ENCODE measurements at places on chromosomes 2 and 18.

DNA sequence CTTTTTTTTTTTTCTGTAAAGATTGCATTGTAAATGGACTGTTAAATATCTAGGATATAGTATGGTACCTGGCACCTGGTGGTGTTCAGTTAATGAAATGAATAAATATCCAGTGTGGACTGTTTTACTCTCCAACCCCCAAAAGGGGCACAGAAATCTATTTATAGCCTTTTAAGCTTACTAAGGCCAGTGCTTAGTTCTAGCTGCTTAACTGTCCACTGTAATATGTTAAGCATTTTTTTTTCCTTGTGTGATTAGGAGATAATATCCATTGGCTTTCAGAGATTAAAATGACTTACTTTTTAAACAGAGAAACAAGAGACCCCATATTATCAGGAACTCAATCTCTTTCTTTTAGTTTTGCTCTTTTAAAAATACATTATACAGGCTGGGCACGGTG is 84.4 kb downstream of the ZNF532 start:
- no peak for DNase-seq

- no peak for DNase-seq
Measured at GRCh38 chr2:128500138-128500800, 181.6 kb upstream of the HS6ST1 start.

- DNase-seq: no peak
Measured at GRCh38 chr2:61420991-61421544, 49.8 kb downstream of the USP34 start.

DNA sequence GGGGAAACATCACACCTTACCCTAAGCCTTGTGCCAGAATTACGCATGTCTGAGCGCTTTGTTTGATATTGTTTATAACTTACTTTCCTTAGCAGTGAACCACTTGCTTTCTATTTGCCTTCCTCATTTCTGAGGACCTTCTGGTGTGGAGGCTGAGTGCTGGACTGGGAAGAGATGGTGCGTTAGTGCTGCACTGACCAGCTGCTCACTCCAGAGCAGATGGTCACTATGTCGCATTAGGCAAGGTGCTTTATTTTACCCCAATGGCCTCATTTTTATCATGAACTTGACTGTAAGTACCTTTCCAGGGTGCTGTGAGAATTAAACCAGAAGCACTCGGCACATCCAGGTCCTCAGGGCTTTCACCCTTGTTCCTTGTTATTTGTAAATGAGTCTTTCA is 46.6 kb upstream of the TMEM18 start:
- no peak for DNase-seq

DNA sequence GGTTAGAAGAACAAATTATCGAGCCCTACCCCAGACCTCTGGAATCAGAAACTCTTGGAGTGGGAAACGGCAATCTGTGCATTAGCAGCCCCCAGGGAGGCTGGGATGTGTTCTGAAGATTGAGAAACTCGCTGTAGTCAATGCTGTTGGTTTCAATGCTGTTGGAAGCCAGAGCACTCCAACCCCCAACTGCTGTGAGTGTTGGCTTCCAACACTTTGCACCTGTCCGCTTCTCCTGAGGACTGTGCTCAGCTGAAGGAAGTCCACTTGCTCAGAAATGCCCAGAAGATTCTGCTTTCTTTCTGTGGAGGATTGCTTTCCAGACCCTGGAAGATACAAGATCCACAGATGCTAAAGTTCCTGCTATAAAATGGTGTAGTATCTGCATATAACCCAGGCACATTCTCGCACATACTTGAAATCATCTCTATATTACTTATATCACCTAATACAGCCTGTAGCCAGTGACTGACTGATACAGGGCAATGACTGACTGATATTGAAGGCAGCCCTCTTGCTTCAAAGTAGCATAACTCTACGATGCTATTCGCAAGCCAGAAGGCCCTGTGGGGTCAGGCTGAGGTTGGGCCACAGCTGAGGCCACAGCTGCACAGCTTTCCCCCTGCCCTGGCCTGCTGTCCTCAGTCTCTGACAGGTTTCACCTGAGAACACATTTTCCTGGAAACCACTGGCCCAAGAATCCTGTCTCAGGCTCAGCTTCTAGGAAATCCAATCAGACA is 757.7 kb upstream of the ID2 start:
- DNase-seq: no peak

DNA sequence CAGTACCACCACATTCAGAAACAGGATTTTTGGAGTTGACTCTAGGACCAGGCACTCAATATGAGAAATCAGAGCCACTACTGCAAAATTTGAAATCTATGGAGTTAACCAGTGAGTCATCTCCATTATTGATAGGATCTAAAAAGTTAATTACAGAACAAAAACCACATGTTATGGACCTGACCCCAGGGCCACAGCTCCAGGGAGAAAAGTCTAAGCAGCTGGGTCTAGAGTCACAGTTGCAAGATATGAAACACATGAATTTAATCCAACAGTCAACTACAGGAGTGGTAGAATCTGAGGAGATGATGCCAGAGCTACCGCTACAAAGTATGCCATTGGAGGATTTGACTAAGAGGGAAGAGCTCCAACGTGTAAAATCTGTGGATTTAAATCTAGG is 13.4 kb upstream of the ZNF512 start:
- no peak for DNase-seq

DNA sequence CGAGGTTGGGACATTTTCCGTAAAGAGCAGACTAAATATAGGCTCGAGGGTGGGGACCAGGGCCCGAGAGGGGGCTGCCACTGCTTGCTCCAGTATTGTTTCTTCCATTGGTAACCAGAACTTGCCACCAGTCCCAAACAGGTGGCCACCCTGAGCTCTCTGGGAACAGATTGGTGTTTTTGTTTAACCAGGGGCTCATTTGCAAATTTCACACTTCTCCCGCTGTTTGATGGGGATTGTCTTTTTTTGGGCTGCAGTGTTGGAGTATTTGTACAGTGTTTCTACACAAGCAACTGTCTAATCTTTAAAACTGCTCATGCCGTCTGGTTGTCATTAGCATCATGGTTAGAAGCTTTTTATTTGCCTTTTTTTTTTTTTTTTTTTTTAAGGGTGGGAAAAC is 8.5 kb downstream of the AGAP1 start:
- DNase-seq: no peak

DNA sequence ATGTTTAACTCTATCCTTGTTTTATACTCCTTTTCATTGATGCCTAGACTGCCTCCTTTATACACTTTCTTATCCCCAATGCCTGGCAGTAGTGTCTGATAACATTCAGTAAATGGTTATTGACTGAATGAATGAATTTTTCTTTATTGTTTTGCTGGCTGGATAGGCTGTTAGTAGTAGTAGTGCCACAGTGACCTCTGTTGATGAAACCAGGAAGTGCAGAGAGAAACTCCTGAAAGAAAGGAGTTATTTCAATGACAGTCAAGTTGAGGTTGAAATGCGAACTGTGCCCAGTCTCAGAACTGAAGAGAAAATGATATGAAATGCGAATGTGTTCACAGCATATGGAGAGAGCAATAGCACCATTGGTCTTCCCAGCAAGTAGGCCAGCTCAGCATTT is 26.8 kb upstream of the SLC9A2 start:
- DNase-seq: no peak

DNA sequence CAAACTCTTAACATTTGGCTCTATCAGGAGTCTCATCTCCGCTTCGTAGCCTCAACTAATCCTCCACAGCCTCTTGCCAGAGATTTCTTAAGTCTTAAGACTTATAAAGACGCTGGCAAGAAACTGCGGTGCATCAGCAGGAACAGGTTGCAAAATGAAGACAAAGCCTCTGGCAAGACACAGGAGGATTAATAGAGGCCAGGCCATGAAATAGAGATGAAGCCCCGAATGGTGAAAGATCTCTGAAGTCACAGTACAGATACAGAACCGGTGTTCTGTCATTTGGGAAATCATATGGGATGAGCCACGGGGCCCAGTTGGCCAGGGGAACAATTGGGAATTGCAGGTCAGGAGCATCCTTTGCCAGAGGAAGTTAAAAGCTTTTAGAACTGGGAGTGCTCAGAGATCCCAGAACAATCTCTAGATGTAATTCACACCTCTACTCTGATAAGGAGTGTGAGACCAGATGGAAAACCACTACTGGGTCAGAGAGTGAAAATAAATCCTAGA is 190.9 kb upstream of the FOSL2 start:
- no peak for DNase-seq

- no peak for DNase-seq
Measured at GRCh38 chr18:1047406-1047805, 142.7 kb downstream of the ADCYAP1 start.

- DNase-seq: no peak
Measured at GRCh38 chr2:187266645-187267044, 181.4 kb downstream of the CALCRL start.

DNA sequence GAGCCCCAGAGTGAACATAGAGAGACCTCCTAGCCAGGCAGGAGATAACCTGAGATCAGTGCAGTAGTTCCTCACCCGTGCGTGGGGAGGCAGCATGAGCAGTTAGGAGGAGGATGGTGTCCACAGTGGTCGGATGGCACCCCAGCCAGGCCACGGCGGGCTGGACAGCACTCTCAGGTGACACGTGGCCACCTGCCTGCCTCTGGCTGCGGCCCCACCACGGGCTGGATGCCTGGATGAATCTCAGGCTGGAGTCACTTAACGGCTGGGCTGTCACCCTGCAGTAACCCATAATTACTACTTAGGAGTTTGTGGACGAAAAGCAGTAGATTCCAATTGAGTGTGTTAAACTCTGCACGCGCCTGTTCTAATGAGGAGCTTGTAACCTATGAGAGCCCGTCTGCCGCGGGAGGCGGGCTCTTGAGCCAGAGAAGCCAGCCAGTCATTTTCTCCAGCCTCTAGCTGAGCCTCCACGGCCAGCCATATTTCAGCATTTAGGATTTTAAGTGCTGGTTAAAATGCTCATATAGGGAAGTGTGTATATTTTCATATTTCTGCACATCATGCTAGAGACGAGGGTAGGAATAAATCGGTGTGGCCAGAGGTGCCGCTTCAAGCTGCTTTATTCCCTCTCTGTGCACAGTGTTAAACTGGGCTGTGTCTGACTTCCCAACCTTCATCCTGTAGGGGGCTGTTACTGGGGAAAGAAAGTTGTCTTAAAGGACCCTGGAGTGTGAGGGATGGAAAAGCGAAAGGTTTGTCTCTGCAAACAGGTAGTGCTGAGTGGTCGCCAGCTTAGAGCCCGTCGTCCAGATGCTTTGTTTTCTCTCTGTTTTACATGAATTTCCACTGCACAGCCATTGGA is 144.0 kb downstream of the GLI2 start:
- DNase-seq: no peak

DNA sequence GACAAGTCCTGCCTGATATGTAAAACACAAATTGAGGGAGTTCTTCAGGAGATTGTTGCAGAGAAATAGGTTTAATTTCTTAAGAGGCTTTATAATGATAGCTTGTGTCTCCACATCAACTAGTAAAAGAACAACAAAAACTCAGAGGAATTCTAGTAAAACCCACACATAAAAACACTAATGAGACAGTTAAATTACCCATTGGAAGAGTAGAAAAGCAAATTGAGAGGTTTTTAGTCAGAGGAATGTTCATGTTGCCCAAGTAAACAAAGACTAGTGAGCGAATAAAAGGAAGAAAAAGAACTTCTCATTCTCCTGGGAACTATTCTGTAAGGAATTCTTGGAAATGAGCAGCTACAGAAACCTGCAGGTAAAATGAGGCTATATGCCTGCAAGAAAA is 330.6 kb downstream of the STK39 start:
- DNase-seq: no peak

- no peak for DNase-seq
Measured at GRCh38 chr2:37349231-37349860, 4.9 kb downstream of the QPCT start.

DNA sequence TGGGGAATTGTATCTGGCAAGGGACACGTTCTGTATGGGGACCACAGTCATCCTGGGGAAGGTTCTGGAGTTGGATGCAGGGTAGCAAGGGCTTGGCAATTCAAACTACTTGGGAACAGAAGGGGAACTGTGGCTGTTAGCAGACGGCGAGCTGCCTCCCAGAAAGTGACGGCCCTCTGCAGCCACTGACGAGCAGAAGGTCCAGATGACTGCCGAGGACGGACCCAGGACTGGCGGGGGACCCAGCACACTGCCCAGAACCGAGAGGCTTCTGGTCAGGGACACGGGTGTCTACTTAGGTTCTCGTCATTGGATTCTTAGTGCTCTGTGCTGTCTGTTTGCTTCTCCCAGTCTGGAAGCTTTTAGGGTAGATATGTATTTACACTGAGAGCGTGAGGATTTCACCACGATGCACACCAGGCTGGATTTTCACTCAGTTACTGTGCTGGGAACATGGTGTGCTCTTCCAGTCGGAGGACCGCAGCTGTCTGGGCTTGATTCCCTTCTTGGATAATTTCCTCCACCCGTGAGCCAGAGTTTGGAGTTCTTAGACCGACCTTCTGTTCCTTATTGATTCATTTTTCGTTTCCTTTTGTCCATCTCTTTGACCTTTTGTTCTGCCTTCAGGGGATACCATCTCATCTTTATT is 13.4 kb downstream of the GPR35 start:
- no peak for DNase-seq

DNA sequence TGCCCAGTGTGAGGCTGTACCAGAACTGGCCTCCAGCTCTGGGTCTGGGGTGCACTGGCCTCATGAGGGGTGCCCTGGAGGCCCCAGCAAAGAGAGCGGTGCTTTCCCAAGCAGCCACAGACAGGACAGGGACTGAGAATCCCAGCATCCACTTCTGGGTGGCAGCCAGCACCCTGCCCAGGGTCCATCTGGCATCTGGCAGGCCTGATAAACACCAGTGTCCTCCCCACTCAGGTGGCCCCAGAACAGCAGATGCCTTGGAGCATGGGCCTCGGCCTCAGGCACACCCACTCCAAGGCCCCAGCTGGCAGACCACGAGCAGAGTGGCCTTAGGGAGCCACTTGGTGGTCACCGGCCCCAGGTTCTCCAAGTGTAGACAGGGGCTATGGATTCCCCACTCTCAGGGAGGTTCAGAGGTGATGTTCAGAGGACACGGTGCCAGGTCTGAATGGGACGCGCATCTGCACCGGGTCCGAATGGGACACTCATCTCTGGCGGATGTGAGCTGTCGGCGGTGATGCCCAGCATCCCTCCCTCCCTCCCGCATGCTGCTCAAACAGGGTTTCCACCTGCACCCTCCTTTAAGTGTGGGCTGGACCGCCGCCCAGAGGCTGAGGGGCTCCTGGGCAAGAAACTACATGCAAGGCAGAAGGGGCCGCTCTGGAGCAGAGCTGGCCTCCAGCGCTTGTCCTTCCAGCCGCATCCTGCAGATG is 82.2 kb upstream of the GPC1 start:
- no peak for DNase-seq

- DNase-seq: no peak
Measured at GRCh38 chr2:202051499-202052161, 18.0 kb downstream of the FZD7 start.

- DNase-seq: no peak
Measured at GRCh38 chr2:44087714-44088092, 81.0 kb upstream of the PPM1B start.

All from CD4-positive, alpha-beta T cell treated with Interleukin-4 for 1 hour (primary cell).